ENCODE measurements at places on chromosomes 4 and X.

GRCh38 chr4:8919651-8920288, 48.1 kb upstream of the HMX1 start:
- H3K4me3 ChIP-seq, result no peak overlapping the region
- H3K36me3 ChIP-seq, result no peaks in the 10 kb centered on the region
- H3K4me1 ChIP-seq, result no peaks in the 10 kb centered on the region
- no peaks in the 10 kb centered on the region for H3K27me3 ChIP-seq

DNA sequence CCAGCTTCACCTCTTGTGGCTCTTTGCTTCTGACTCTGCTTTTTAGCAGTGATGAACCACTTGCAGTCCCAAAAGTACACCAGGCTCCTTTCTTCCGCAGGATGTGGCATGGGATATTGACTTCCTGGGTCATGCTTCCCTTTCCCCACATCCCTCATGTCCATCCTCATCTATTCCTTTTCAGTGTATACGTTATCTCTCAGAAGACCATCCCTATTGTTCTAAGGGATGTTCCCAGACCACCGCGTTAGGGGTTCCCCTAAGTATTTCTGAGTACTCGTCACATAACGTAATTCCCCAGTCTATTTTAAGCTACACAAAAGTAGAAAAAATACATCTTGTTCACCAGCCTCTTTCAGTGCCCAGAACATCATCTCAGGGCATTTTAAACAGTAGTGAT, 71.1 kb upstream of the NLGN4X start:
- no peaks in the 10 kb centered on the region for H3K27me3 ChIP-seq
- no peak overlapping the region for H3K27ac ChIP-seq
- H3K36me3 ChIP-seq, result no peaks in the 10 kb centered on the region
- no peak for DNase-seq
- H3K4me3 ChIP-seq, result no peak overlapping the region

DNA sequence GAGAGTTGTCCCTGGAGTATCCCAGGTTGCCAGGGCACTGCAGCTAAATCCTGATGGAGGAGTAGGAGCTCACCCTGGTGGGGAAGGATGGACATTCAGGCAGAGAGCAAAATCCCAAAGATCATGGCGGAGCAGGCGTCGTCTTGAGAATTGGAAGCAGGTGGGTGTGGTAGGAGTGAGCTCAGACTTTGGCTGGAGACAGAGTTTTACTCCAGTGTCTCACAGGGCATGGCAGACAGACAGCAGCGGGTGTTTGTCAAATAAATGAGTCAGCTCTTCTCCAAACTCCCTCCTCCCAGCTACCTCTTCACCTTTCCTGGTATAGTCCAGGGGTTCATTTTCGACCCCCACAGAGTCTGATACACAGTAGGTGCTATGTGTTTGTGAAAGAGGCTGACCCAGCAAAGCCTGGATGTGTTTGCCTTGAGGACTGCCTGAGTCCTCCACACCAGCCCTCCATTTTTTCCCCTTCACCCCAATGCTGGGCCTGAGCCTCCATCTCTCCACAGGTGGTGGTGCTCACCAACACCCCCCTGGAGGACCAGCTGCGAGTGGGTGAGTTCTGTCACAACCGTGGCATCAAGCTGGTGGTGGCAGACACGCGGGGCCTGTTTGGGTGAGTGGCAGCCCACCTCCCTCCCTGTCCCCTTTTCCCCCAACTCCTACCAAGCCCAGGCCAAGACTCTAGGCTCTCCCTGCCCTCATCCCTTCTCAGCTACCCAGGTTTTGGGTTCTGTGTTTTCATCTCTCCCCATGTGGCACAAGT, 6.9 kb downstream of the UBA1 start:
- no peak overlapping the region for H3K4me3 ChIP-seq
- H3K36me3 ChIP-seq, result peaks cover 5% of the 10 kb centered on the region
- no peaks in the 10 kb centered on the region for H3K27me3 ChIP-seq

DNA sequence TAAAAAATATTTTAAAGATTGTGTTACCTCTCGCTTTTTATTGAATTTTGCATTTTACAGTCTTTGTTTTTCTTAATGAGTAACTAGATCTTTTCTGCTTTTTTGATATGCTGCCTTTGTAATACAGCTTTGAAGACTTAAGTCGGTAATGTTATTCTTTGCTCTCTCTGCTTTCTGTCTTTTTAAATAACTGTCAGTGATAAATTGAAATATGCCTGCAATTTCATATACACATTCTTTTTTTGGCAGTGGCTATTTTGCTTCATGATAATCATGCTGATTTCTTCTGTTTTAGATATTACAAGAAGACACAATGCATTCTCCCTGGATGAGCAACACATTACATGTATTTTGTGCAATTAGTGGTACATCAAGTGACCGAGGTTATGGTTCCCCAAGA, 42.0 kb upstream of the IL13RA1 start:
- H3K4me3 ChIP-seq, result no peak overlapping the region
- H3K36me3 ChIP-seq, result no peaks in the 10 kb centered on the region
- H3K27me3 ChIP-seq, result no peaks in the 10 kb centered on the region

DNA sequence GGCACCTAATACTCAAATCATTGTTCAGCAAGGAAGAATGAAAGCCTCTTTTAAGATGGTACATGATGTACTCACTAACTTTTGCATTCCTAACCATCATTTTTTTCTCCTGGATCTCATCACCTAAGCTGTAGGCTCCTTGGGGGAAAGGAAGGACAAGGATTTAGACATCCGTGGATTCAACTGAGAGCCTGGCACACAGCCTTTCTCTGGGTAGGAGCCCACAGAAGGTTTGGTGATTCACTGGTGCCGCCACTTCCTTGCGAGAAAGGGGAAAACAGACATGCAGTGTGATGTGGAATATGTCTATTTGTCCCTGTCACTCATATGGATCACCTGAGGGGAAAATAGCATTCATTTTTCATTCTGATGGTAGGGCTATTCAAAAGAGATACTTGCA, 147.3 kb downstream of the PCDH7 start:
- no peak overlapping the region for H3K27ac ChIP-seq
- no peaks in the 10 kb centered on the region for H3K27me3 ChIP-seq
- H3K4me3 ChIP-seq, result no peak overlapping the region
- DNase-seq, result no peak

GRCh38 chr4:84870398-84871163, 95.9 kb downstream of the WDFY3 start:
- H3K27me3 ChIP-seq, result no peaks in the 10 kb centered on the region
- H3K36me3 ChIP-seq, result no peaks in the 10 kb centered on the region
- no peak overlapping the region for H3K27ac ChIP-seq
